Stimulated activated CD8-positive, alpha-beta memory T cell treated with anti-CD3 and anti-CD28 coated beads, Interleukin-2, amount 100 ng/mL, for 1 hour (primary cell): ENCODE measurements at places on chromosomes 7 and 10.

GRCh38 chr7:140015471-140015970 is 47.2 kb downstream of the PARP12 start:
- DNase-seq: no peak

- no peak for DNase-seq
Observed at GRCh38 chr7:73615886-73616285, 8.4 kb downstream of the MLXIPL start.

DNA sequence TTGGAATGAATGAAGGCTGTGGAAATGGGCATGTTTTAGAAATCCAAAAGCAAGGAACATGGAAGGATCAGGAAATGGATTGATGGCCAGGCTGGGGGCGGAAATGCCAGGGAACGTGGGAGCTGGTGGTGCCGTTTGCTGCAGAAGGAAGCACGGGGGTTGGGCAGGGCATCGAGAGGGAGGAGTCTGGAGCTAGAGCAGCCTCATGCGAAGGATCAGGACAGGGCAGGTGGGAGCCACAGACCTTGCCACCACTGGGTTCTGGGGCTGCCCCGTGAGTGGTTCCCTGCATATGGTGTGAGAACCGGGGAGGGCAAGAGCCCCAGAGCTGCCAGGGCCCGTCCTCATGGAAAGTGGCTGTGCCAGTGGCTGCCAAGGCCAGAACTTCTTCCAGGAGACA is 193.8 kb upstream of the ZNF32 start:
- DNase-seq: no peak

- no peak for DNase-seq
Observed at GRCh38 chr7:3094701-3095445, 51.2 kb upstream of the CARD11 start.

- no peak for DNase-seq
Observed at GRCh38 chr7:25559581-25560367, 331.5 kb upstream of the NPVF start.

GRCh38 chr10:23585186-23585585 is 146.3 kb downstream of the OTUD1 start:
- no peak for DNase-seq

DNA sequence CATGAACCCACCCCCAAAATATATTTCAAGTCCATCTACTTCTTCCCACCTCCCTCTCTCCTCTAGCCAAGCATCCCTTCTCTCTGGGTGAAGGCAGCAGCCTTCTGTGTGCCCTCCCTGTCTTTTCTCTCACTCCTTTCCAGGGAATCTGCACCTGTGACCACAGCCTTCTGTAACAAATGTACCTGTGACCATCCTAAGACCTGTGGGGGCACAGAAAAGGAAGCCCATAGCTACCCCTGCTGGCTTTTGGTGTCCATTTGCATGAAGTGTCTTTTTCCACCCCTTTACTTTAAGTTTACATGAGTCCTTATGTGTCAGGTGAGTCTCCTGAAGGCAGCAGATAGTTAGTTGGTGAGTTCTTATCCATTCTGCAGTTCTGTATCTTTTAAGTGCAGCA is 2.0 kb upstream of the TBXAS1 start:
- DNase-seq: no peak

DNA sequence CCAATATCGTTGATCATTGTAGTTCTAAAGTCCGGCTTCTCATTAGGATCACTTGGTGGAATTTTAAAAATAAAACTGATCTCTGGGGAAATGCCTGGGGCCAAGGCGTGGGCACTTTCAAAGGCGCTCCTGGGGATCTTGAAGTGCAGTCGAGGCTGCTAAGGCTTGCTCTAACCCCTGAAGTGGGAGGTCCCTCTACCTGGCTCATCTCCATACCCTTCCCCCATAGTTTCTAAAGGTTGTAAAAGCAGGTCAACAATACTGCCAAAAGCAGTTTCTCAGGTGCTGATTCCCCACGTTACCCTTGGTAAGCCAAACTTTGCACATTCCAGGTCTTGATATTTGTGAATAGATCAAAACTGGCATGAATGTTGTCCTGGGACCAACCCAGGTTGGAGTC is 79.0 kb upstream of the SP8 start:
- no peak for DNase-seq

DNA sequence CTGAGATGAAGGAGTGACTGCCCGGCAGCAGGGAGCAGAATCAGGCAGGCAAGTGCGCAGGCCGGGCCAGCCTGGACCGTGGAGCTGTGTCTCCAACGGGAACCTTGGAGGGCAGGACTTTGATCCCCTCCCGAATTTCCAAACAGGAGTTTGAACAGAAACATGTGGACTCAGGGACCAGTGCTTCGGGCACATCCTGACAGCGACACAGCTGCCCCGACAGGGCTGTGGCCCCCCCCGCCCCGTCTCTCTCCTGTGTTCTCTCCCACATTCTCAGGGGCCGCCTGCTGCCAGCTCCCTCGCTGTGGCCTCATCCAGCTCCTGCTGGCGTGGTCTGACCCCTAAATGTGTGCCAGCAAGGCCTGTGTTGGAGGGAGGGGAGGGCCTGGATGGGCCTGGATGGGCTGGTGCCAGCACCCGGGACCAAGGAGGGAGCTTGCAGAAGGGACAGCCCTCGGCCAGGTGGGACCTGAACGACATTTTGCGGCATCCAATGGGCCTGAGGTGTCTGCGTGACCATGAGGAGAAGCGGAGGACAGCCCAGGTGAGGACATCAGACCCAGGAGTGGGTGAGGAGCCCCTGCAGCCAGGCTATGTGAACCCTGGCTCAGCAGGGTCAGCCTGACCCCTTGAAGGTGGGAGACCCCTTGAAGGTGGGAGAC is 222.9 kb downstream of the DNAJB6 start:
- DNase-seq: no peak

GRCh38 chr7:16564909-16565426 is 38.3 kb downstream of the LRRC72 start:
- DNase-seq: no peak

DNA sequence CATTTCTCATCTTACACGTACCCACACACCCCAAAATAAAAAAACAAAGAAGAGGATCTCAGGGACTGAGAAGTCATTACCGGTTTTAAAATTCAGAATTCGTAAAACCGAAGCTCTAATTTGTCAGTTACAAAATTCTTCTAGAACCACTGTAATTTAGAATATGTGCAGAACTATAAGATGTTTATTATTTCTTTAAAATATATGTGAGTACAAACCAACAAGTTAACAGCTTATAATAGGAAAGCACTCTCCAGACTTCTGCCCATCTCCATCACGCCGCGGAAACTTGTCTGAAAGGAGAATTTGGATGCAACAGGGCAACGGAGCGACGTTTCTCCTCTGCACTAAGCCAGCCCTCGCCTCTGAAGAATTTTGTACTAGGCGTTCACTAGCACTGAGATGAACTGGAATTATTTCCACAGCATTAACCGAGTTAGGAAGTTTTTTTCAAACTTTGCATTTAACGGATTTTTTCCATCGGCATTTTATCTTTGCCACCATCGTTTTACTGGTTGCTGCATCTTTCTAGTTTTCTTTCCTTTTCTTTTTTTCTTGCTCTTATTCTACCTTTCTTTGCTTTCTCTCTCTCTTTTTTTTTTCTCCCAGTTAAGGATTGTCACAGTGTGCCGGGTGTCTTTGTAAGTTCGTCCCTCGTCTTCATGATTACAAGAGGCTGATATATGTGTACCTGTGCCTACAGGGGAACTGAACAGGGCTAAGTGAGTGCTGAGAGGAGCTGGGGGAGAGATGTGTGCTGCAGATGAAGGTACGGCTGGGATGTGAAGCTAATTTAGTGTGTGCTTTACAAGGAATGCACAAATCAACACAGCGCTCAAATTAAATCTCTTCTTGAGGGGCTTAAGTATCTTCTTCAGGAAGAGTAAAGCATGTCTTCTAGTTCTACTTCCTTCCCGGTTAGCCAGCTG is 295.9 kb upstream of the NFE2L3 start:
- DNase-seq: no peak

DNA sequence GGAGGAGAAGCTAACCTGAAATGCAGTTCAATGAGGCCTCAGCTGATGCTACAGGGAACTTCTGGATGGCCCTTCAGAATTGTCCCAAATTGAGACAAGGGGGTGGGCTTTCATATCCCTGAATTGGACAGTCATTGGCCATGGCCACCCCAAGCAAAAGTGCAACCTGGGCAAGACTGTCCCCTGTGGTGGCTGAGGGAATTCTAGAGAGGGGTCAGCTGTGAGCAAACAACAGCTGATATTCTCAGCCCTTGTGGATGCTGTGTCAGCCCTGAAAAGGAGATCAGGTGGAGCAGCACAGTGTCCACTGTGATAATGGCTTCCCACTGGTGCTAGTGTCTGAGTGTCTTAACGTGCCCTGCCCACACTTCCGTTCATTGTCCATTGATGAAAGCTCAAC is 76.6 kb downstream of the SLC16A9 start:
- DNase-seq: no peak

DNA sequence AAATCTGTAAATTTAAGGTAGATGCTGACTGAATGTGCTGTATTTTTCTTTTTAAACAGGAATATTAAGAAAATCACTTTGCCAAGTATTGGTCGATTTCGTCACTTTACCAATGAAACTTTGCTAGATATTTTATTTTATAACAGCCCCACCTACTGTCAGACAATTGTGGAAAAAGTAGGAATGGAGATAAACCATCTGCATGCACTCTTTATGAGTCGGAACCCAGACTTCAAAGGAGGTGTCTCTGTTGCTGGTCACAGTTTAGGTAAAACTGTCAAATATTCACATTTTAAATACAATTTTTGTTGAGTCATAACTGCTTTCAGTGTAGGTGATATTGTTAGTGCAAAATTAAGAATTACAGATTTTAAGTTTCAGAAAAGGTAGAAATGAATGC is 25.2 kb downstream of the SEC23IP start:
- DNase-seq: no peak

- DNase-seq: no peak
Observed at GRCh38 chr10:78581133-78581694, 487.6 kb upstream of the ZMIZ1 start.

DNA sequence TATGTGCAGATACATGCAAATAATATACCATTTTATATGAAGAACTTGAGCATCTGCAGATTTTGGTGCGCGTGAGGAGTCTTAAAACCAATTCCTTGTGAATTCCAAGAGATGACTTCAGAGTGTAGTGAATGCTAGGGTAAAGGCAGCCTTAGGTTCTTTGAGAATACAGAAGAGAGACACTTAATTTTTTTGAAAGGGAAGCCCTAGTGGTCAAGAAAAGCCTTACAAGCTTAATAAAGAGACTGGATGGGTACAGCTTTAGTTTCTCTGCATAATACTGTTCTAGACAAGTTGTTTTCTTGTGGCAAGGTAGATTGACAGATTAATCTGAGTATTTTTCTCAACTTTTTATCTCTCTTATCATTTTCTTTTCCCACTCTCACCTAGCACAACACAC is 636.5 kb downstream of the DNAJB9 start:
- no peak for DNase-seq

DNA sequence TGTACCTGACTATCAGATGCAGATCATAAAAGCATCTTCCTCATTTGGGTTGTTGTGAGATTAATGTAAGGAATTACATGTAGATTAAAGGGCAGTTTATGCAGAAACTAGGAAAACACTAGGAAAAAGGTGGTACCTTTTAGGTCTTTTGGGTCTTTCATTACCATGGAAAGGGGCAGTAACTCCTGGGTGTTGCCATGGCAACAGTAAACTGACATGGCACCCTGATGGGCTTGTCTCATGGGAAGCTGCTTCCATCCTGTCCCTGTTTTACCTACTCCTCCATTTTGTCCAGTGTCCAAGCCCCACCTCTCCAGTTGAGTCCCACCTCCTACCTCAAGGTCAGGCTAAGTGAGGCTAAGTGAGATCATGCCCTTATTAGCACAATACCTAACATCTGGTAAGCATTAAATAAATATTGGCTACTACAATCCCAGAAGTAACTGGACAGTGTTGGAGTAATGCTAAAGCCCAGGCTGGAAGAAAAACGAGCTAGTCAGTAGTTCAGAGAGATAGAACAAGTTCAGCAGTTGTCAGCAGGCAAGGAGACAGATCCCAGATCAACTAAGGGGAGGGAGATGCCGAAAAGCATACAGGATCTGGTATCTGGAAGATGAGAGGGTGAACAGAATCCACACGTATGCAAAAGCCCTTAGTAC is 240.0 kb upstream of the AUTS2 start:
- DNase-seq: no peak

- no peak for DNase-seq
Observed at GRCh38 chr10:108601851-108602250, 1321.5 kb downstream of the XPNPEP1 start.

DNA sequence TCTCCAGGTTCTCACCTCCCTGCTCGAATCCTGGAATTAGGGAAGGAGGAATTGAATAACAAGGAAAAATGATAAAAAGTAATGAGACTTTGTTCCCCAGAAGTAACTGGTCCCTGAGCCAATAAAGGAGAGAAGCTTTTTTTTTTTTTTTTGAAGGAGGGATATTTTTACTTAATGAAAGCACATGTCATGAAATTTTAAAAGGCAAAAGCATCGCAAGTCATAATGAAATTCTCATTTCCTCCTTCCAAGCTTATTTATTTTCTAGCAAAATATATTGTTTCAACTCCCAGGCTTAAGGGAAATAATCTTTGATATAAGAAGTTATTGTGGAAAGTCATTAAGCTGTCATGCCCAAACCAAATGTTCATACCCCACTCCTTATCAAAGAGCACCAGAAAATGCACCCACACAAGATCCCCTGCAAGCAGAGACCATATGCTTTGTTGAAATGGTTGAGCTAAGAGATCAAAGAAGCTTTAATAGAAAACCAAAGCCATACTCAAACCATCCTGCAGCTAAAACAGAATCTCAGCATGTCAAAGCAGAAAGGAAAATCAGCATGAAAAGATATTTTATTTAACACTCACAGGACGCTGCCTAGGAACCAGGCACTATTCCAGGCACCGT is 16.7 kb upstream of the ABCC2 start:
- DNase-seq: no peak

GRCh38 chr10:20745556-20746375 is 151.3 kb downstream of the NEBL start:
- DNase-seq: no peak

DNA sequence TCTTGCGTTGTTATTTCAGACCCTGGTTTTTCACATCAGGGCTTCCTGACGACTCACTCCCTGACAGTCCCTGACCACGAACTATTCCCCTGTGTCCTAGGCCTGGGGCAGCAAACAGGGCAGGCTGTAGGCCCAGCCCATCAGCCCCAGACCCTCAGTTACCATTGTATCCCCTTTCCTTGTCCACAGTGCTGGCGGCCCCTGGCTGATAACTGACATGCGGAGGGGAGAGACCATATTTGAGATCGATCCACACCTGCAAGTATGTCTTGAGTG is 50.5 kb upstream of the TRIM8 start:
- DNase-seq: no peak

DNA sequence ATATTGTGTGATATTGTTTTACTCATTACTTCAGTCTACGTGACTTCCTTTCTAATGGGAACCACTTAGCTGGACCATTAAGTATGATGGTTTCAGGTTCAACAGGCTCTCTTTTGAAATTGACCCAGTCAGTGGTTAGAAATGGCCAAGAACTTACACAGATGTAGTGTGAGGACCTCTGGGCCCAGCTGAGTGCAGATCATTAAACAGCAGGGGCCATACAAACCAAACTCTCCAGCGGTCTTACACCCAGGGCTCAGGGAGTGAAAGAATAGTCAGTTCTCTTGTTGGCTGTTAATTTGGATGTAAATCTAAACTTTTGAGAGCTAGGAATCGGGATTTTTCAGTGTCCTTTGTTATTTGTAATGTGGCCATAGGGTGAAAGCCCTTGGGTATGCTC is 107.3 kb downstream of the CELF2 start:
- no peak for DNase-seq

- DNase-seq: no peak
Observed at GRCh38 chr10:13018171-13018570, 16.7 kb upstream of the CCDC3 start.

GRCh38 chr7:144019457-144019856 is 19.3 kb downstream of the OR6B1 start:
- no peak for DNase-seq
